Thyroid gland (tissue), 4 donors: ENCODE measurements at places on chromosomes 4 and X.

GRCh38 chr4:152479428-152480026 is 56.4 kb downstream of the FBXW7 start:
- no peak for DNase-seq
- H3K27ac ChIP-seq = no peak overlapping the region
- H3K36me3 ChIP-seq = no peaks in the 10 kb centered on the region
- H3K4me3 ChIP-seq = no peak overlapping the region
- no peaks in the 10 kb centered on the region for H3K27me3 ChIP-seq
- H3K4me1 ChIP-seq = peaks cover 7% of the 10 kb centered on the region

- H3K36me3 ChIP-seq = no peaks in the 10 kb centered on the region
- H3K4me1 ChIP-seq = no peaks in the 10 kb centered on the region
- H3K27ac ChIP-seq = no peak overlapping the region
- DNase-seq = no peak
Measured at GRCh38 chrX:9132036-9132638, 98.2 kb upstream of the FAM9B start.

- H3K4me3 ChIP-seq = no peak overlapping the region
- no peaks in the 10 kb centered on the region for H3K36me3 ChIP-seq
- H3K27me3 ChIP-seq = no peaks in the 10 kb centered on the region
- no peak for DNase-seq
- no peaks in the 10 kb centered on the region for H3K4me1 ChIP-seq
- H3K27ac ChIP-seq = no peak overlapping the region
Measured at GRCh38 chr4:71009890-71010588, 16.6 kb downstream of the DCK start.

GRCh38 chr4:88999392-88999930 is 57.5 kb downstream of the FAM13A start:
- no peak overlapping the region for H3K4me3 ChIP-seq
- H3K27ac ChIP-seq = no peak overlapping the region
- no peaks in the 10 kb centered on the region for H3K27me3 ChIP-seq
- DNase-seq = no peak
